Esophagus squamous epithelium (tissue), 5 donors: ENCODE measurements at places on chromosomes 7 and 10. TPM values are rescaled to one million over a fixed set of nuclear protein-coding genes. Genes with fewer than 3 reads are reported as not detected.

Gene LRCH4
- total RNA-seq: 58.4 TPM

Gene SH2B2
- total RNA-seq: 3.4 TPM

Gene AKR1B15
- 5.0 TPM for total RNA-seq

Gene WDFY4
- total RNA-seq: 0.87 TPM

Gene SUN3
- not detected for total RNA-seq

Gene AGBL3
- 0.35 TPM for total RNA-seq

DNA sequence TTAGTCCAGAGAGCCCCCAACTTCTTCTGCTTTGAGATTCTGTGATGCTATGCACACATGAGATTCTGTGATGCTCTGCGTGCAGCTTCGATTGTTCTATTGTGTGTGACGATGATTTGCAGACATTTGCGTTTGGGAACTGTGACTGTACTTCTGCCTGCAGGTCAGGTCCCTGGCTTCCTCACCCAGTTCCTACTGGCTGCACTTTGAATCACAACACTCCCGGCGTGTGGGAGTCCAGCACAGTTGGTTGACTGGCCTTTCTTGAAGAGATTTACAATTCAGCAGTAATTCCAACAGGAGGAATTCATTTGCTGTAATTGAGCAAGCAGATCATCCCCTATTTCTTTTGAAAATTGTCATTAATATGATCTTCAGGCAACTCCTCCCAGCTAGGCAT lies 252.2 kb upstream of the YAE1 start:
- no peaks in the 10 kb centered on the region for H3K27me3 ChIP-seq
- no peaks in the 10 kb centered on the region for H3K4me1 ChIP-seq
- H3K4me3 ChIP-seq: no peak overlapping the region
- no peak for DNase-seq
- no peaks in the 10 kb centered on the region for H3K36me3 ChIP-seq
- H3K27ac ChIP-seq: no peak overlapping the region

DNA sequence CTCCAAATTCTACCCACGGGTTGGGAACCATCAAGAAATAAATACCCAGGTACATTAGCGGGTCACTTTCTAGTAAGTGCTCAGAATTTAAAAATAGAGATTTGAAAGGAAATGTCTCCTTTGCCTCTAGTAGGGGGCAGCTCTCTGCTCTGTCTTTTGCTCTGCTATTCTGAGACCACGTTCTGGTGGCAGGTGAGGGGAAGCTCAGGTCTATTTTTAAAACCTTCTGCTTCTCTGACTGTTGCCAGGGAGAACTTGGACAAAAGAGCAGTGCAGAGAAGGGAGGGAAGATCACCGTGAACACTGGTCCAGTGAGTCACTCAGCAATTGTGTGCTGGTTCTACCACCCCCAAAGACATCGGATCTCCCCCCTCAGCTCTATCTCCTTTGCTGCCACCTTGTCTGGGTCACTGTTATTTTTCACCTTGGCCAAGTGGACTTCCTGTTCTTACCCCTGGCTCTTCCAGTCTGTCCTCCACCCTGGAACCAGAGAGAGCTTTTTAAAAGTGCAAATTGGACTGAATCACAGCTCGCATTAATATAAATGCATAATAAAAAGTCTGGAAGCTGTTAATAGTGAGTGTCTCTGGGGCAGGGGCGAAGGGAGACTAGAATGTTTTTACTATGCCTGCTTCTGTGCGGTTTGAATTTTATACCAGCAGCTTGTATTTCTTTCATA lies 72.4 kb upstream of the LOXL4 start:
- H3K4me1 ChIP-seq: no peaks in the 10 kb centered on the region
- DNase-seq: no peak
- no peaks in the 10 kb centered on the region for H3K36me3 ChIP-seq

DNA sequence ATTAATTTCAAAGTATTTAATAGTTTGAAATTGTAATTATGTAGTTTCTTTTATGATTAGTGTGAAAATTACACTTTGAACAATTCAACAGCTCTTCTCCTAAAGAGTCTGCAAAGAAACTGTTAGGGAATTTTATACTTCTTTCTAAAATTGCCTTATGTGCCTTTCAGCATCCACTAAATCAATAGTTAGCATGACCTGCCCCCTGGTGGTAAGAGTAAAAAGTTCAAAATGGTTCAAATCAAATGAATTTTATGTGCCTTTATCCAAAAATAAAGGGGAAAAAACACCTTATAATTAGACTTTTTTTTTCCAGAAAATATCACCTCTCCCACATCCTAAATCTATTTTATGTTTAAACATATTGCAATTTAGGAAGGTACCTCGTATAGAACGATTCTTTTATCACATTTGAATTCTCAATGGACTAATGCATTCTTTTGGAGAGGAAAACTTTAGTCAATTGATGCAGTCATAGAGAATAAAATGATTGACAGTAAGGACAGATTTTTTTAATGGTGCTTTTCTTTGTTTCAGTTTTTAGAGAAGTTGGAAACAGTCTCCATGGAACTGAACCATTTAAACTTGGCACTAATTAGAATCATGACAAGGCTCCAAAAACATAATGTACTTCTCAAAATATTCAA lies 163.7 kb downstream of the SEMA3D start:
- H3K27me3 ChIP-seq: no peaks in the 10 kb centered on the region
- no peak overlapping the region for H3K27ac ChIP-seq
- DNase-seq: no peak
- H3K36me3 ChIP-seq: no peaks in the 10 kb centered on the region
- no peak overlapping the region for H3K4me3 ChIP-seq

GRCh38 chr10:52053497-52053896 lies 260.6 kb upstream of the DKK1 start:
- no peaks in the 10 kb centered on the region for H3K36me3 ChIP-seq
- H3K4me1 ChIP-seq: no peaks in the 10 kb centered on the region
- H3K27me3 ChIP-seq: no peaks in the 10 kb centered on the region
- no peak for DNase-seq

- no peaks in the 10 kb centered on the region for H3K27me3 ChIP-seq
- H3K36me3 ChIP-seq: peaks cover 79% of the 10 kb centered on the region
These were observed 13.0 kb upstream of the STK31 start for GRCh38 chr7:23696916-23697441.

DNA sequence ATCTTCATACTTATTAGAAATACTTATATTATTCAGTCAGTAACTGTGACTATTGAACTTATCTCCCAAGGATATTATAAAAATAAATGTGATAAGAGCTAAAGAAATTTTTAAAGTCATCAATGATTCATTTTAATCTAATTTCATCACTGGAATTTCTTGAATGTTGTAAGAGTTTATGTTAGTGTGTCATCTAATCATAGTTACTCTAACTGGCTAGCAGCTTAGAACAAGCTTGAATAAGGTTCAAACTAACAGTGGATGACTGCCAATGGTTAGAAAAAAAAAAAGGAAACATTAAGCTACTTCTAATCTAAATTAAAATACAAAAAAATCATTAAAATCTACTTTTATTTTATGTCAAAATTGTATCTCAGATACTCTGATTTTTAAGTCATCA lies 1066.3 kb downstream of the CNTNAP2 start:
- no peaks in the 10 kb centered on the region for H3K4me1 ChIP-seq
- no peaks in the 10 kb centered on the region for H3K36me3 ChIP-seq
- H3K27ac ChIP-seq: no peak overlapping the region
- H3K27me3 ChIP-seq: no peaks in the 10 kb centered on the region

DNA sequence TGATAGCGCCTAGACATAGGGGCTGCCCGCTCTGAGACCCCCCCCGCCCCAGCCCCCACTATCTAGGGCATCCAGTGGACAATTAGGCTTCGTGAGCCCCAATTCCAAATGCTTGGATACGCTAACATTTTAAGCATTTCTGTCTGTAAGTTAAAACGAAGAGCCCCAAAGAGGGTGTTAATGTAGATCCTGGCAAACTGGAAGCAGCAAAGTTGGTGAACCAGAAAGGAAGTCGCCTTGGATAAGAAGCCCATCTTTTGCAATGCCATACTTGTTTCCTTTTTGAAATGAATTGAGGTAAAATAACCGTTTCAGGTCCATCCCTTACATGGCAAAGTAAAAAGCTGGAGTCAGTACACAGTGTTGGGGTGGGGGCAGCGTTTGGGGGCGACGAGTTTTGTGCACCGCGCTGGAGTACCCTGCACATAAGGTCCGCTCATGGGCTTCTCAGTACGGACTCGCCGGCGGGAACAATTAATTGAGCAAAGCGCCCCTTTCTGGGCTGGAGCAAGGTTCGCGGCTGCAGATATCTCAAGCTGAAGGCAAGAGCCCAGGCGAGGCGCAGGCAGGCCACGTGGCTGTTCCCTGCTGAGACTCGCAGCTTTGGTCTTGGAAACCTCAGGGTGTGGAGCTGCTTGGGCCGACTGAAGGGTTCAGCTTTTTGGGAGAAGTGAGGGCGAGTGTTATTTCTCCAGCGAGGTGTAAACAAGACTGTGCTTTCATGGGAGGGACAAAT lies 1.4 kb upstream of the TWIST1 start:
- no peak for DNase-seq

DNA sequence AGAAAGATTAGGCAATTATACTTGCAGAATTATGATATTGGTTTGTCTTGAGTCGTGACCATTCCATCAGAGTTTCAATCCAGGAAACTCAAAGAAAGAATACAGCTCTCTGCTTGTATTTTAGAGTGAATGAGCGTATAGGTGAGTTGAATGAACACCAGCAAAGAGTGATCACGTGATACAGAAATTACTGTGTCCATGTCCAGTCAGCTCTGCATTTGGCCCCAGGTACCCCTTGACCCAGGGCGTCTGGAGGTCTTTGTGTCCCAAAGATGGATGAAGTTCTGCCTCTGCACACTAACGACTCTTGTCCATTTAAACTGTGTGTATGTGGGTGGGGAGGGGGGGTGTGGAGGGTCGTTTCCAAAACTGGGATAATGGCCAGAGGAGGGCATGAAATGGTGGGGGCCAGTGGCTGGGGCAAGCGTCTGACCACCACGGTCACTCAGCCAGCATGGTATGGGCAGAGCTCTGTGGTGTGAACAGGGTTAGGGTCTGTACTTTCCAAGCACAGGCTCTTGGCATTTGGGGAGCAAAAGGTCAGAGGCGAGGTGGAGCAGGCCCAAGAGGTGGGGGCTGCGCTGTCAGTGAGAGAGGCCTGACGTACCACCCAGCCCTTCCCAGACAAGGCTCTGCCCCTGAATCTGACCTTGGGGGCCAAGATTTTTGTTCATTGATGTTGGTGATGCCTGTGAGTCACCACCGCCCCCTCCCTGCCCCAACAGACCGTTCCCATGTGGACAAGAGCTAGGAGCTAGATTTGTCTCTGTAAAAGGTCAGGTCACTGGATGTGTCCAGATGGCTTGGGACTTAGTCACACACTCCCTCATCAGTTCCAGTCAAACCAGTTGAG lies 1.4 kb downstream of the PTPRE start:
- peaks cover 33% of the 10 kb centered on the region for H3K4me1 ChIP-seq
- DNase-seq: no peak
- H3K36me3 ChIP-seq: no peaks in the 10 kb centered on the region

DNA sequence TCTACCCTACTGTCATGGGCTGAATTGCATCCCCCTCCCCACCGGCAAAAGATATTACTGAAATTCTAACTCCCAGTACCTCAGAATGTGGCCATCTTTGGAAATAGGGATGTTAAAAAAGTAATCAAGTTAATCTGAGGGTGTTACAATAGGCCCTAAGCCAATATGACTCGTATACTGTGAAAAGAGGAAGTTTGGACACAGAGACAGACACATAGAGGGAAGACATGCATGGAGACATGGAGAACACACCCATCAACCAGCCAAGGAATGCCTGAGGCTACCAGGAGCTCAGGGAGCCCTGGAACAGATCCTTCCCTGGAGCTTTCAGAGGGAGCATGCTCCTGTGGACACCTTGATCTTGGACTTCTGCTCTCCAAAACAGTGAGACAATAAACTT lies 138.2 kb upstream of the ADO start:
- no peak overlapping the region for H3K4me3 ChIP-seq
- DNase-seq: no peak
- H3K36me3 ChIP-seq: no peaks in the 10 kb centered on the region
- no peaks in the 10 kb centered on the region for H3K27me3 ChIP-seq
- H3K27ac ChIP-seq: no peak overlapping the region
- H3K4me1 ChIP-seq: no peaks in the 10 kb centered on the region

GRCh38 chr7:112891698-112892097 lies 101.5 kb upstream of the TMEM168 start:
- no peak overlapping the region for H3K4me3 ChIP-seq
- no peaks in the 10 kb centered on the region for H3K27me3 ChIP-seq
- H3K27ac ChIP-seq: no peak overlapping the region
- H3K4me1 ChIP-seq: no peaks in the 10 kb centered on the region
- peaks cover 5% of the 10 kb centered on the region for H3K36me3 ChIP-seq

DNA sequence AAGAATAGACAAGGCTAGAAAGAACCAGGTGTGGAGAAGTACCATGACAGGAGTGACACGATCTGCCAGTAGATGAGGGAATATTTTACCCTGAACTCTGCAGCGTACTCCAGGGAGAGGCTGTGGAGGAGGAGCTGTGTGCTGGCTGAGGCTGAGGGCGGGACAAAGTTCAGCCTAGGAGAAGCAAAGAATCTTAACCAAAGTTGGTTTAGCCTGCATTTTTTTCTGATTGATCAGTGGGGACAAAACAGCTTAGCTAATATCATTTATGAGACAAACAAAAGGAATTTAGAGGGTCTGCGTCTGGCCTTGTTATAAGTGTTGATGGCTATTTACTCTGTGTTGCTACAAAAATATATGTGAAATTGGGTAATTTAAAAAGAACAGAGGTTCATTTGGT lies 5.2 kb upstream of the NPSR1 start:
- no peak overlapping the region for H3K27ac ChIP-seq
- H3K27me3 ChIP-seq: no peaks in the 10 kb centered on the region

DNA sequence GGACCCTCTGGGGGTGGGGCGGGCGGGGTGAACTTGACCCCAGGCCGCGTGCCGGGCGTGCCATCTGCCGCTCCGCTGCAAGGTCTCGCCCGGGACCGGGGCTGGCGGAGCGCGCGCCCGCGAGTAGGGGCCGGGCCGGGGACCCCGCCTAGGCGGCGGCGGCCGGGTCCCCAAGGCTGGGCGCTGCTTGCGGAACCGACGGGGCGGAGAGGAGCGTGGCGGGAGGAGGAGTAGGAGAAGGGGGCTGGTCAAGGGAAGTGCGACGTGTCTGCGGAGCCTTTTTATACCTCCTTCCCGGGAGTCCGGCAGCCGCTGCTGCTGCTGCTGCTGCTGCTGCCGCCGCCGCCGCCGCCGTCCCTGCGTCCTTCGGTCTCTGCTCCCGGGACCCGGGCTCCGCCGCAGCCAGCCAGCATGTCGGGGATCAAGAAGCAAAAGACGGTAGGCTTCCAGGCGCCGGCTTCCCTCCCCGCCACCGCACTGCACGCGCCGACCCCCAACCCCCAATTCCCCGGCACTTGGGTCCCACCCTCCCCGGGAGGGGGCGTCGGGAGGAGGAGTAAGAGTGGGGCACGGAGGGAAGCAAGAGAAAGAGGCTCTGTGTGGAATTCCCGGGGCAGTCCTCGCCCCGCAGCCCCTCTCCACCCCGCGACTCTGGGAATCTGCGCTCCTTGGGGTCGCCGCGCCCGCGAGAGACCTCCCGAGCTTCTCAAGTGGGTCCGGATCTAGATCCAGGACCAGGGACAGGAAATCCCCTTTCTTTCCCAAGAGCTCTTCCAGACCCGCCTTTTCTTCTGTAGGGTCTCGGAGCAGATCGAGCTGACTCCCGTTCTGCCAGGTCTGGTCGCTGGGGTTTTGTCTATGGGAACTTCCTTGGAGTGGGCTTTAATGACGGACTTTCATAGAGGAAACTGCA lies at the start of gene PAPSS2:
Gene PAPSS2 (plus strand): TSS at position 308 of the 913 bp plus-strand sequence. CDS start 104 bp downstream, at position 412.
- peaks cover 43% of the 10 kb centered on the region for H3K4me1 ChIP-seq
- H3K4me3 ChIP-seq: peak within 1 kb of the TSS; percentile 78
- peaks cover 21% of the 10 kb centered on the region for H3K27me3 ChIP-seq
- H3K36me3 ChIP-seq: no peaks in the 10 kb centered on the region
